ENCODE measurements at places on chromosomes 2 and 18. TPM values are rescaled to one million over a fixed set of nuclear protein-coding genes. Genes with fewer than 3 reads are reported as not detected.

GRCh38 chr2:31467426-31467825 is 52.9 kb upstream of the XDH start:
- no peak for DNase-seq

GRCh38 chr2:120959426-120959825 is 223.8 kb downstream of the GLI2 start:
- DNase-seq: no peak

DNA sequence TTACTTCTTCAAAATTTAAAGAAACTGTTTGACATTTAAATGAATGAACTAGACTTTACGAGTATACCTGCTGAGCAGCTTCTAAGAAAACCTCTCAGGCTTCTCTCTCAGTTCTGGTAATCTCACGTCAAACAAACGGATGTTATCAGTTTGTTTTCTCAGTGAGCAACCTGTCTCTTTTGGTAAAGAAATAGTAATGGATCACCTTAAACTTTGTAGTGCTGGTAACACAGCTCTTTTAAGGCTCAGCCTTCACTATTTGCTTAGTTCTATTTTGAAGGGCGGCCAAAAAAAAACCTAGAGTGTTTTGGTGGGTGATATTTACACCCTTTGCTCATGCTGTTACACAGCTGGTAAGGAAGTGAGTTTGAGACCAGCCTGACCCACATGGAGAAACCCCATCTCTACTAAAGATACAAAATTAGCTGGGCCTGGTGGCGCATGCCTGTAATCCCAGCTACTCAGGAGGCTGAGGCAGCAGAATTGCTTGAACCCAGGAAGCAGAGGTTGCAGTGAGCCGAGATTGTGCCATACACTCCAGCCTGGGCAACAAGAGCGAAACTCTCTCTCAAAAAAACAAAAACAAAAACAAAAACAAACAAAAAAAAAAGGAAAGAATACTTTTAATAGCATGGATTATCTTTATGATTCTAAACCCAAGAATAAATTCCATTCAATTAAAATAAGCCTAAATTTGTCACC is 15.9 kb downstream of the FN1 start:
- DNase-seq: no peak

The TSPYL6 gene
- total RNA-seq: not detected

The MARCHF4 gene
- total RNA-seq: 4.1 TPM

GRCh38 chr2:217225596-217225995 is 365.7 kb upstream of the TNP1 start:
- no peak for DNase-seq

- no peak for DNase-seq
Measured at GRCh38 chr18:8856769-8857393, 151.5 kb downstream of the MTCL1 start.

GRCh38 chr2:79585701-79586433 is 73.0 kb downstream of the CTNNA2 start:
- no peak for DNase-seq

GRCh38 chr18:75201282-75202270 is 7.4 kb downstream of the PTGR3 start:
- DNase-seq: no peak

- peak; percentile 87 for DNase-seq
Measured at GRCh38 chr2:165793161-165793778, 777 bp downstream of the GALNT3 start.

Data from Daoy (cell line).